ENCODE measurements at places on chromosomes 5 and 9.

DNA sequence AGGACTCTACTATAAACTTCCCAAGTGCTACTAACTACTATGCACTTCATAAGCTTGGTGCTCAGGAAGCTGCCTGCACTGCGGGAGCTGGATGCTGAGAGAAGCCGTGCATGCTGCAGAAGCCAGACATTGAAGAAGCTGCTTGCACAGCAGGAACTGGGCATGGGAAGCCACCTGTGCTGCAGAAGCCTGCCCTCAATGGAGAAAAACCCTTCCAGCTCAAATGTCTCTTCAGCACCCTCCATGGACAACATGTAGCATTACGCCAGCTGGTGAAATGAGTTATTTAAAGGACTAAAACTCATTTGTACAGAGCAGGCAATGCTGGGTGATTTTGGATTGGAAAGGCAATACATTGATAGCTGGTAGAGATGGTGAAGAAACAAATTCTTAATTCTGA is 247.2 kb downstream of the KIF4B start:
- DNase-seq: no peak

DNA sequence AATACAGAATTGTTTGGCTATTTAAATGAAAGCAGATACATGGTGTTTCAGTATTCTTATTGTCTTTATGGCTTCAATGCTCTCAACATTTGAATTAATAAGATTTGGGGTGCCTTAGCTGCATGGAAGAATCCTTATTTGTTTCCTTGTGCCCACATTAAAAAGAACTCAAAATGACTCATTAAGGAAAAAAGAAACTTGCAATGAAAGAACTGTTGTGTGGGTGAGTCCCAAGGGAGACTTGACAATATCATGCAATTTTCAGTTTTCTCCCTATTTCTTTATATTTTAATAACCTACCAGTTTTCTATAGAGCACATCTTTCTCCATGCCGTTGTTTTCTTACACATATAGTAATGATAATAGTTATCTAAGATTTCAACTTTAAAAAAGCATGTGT is 404.0 kb downstream of the PDE4D start:
- no peak for DNase-seq

GRCh38 chr9:121700165-121700831 is 48.9 kb downstream of the DAB2IP start:
- DNase-seq: peak; percentile 61

DNA sequence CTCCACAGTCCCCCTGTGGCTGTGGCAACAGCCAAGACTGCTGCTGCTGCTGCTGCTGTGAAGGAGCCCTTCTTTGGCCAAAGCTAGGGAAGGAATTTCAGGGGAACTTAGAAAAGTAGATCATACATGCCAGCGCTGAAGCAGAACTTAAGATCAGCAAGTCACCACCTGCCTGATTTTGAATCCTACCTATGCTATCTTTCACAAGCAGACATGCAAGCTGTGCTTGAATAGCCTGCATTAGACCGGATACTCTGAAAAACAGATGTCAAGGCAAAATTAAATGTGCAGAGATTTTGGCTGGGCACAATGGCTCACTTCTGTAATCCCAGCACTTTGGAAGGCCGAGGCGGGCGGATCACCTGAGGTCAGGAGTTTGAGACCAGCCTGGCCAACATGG is 99.3 kb upstream of the ZNF366 start:
- no peak for DNase-seq

GRCh38 chr9:27157736-27158135 is 48.7 kb downstream of the TEK start:
- DNase-seq: no peak

DNA sequence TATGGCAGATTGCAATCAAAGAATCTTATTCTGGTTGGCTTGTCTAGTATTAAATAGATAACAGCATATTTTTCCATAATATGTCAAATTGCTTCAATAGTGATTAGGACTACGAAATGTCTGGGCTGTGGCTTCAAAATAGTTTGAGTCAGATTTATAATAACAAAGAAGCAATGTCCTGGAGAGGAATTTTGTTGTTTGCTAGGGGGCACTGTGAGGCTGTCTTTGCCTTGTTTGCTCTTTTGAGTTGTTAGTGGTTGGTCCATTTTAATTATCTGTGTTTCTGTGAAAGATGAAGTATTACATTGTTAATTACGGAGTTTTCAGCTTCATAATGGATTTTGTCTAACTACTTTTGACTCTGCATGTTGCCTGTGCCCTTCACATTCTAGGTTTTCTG is 713.6 kb downstream of the TLE4 start:
- DNase-seq: peak; percentile 24
